Cardiac muscle cell (in vitro differentiated cells and primary cell): ENCODE measurements at places on chromosomes 2 and 18.
A peak's percentile ranks its signal among the peaks of the same experiment; 100 is the strongest.

GRCh38 chr18:22314420-22314819, 103.3 kb downstream of the CTAGE1 start:
- DNase-seq = no peak

DNA sequence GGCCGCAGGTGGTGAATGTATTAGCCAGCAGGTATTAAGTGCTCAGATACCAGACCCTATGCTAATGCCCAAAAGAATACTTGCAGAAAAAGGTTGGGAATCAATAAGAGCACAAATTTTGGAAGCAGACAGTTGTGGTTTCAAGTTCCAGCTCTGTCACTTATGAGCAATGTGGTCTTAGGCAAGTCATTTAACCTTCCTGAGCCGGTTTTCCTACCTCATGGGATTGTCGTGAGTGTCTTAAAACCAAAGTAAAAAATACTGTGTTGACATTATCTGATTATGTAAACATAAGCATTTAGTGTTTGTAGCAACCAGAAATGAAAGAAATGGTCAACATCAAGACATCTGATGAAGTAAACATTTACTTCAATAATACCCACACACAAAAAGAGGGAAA, 93.0 kb upstream of the CHST9 start:
- no peak for DNase-seq

DNA sequence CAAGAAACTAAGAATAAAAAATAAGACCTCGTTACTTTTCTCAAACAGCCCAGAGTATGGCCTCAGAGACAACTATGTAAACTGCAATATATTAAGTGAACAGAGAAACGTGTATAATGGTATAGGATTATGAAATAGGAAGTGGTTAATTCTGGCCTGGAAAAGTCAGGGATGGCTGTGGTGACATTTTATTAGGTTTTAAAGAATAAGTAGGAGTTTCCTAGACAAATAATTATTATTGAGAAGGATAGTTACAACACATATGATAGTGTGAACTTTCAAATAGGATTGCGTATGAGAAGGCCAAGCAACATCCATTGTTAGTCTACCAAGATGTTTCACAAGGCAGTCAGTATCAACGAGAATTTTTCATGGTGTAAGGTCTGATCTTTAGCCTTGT, 244.1 kb downstream of the LPIN1 start:
- no peak for DNase-seq

DNA sequence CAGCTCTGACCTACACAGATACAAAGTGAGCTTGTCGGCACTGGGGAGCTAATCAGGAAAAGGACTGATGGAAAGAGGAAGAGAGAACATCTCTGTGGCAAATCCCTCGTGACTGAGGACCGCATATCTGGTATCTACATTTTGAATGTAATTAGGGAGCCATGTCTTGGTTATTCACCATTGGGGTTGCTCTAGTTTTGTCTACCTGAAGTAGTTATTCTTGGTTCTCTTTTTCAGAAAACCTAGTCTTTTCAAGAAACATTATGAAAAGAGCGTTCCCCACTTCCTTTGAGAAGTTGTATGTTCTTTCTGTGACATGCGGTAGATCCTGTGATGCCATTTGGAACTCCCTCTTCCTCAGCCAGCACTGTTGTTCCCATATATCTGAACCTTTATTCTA, 104.4 kb downstream of the DOCK10 start:
- DNase-seq = no peak

DNA sequence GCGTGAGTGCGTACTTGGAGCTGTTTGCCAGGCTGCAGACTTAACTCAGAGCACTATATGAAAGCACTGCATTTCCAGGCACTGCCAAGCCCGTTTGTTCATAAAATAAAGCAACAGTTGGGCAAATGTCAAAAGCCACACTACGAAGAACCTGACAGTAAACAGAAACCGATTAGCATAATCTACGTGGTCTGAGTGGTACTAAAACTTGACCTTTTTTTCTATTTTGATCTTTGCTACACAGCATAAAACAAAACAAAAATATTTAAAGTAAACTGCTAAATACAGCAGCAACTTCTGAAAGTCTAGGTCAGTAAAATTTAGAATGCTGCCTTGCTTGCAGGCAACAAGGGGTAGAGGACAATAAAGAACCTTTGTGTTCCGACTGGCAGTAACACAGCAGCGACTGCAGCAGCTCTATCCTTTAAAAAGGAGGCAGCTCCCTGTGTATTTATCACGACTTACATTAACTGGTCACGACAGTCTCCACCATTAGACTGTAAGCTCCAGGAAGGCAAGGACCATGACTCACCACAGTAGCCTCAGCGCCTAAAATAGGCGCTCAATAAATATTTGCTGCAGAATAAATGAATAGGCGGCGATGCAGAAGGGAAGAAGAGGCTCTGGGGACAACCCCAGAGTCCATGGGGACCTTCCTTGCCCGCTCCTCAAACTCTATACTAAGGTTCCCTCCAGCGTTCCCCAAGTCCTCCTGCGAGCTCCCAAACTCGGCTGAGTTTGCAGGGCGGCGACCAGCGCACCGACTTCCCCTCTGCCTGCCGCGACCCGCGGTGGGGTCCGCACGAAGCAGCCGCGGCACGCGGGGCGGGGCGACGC, 902 bp downstream of the SS18 start:
- peak; percentile 18 for DNase-seq

- DNase-seq = peak; percentile 85
Measured at GRCh38 chr2:41869542-41870264, 178.1 kb upstream of the PKDCC start.

DNA sequence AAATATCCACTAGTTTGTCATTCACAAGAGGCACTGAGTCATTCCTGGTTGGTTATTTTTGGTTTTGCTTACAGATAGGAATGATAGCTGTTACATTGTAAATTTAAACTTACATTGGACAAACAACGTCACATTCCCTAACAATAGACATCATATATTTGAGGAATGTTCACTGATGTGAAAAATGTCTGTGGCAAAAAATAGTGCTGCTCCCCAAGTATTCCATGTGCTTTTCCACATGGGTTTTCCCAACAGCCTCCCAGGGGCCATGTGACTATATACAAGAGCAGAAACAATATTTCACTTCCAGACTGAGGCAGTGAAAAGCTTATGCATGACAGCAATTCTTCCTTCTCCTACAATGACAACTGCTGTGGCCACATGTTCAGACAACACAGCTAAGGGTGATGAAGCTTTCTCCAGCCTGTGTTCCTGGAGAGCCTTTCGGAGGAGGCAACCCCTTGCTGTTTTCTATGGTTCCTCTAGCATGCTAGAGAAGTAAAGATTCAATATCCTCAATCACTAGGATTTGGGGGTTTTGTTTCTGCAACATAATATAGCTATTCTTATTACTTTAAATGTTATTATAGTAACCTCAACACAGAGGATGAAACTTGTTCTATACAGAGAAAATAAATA, 202.7 kb downstream of the PTH2R start:
- no peak for DNase-seq

DNA sequence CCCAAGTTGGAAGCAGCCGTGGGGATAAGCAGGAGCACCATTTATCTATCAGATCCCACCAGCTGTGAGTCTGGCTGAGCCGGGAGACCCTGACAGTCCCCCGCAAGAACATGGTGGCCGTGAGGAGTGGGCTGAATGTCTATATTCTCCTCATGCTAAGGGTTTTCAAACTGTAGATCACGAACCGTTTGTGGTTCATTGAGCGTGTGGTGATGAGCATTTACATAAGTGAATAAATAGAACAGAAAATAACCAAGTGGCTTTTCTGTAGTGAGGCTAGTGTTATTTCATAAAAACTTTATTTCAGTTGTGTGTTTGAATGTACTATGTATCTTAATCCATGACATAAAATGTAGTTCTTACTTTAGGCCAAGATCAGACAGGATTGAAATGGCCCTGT, 190.2 kb upstream of the APCDD1 start:
- DNase-seq = no peak

DNA sequence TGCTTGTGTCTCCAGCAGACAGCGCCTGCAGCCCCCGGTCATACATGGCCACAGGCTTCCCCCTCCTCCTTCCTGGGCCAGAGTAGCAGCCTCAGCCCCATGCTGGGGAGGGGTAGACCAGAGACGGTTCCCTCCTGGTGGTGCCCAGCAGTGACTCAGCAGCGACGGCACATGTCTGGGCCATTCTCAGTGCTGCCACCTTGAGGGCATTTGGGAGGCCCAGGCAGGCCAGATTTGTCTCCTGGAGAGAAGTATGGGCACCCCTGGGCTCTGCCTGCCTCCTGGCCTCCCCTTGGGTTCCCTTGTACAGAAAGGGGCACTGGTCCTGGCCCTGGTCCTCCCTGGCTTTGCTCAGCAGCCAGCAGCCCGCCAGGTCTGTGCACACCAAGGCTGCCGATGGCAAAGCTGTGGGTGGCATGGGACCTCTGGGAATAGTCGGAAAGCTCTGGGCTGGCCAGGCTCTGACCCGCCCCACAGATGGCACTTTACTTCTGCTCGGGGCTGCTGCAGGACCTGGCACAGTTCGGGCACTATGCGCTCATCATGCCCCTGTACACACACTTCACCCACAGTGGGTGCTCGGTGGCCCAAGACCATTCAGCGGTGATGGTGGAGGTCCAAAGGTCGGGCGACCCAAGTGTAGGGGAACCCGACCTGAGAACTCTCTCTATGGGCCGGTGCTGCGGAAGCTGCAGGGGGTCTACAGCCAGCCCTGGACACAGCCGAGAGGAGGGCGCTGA, 11.4 kb upstream of the ALPI start:
- DNase-seq = peak; percentile 61

DNA sequence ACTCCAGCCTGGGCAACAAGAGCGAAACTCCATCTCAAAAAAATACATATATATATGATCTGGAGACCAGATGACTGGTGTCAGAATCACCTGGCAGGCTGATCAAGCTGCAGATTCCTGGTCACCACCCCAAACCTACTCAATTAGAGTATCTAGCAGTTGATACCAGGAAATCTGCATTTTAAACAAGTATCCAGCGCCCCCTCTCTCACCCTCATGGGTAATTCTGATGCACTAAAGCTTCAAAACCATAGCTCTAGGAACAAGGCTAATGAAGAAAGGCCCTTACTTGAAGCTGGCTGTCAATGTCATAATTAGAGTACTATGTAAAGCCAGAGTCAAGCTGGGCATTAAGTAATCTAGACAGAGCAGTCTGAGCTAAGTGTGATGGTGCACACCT, 25.0 kb upstream of the PCBP1 start:
- DNase-seq = no peak

DNA sequence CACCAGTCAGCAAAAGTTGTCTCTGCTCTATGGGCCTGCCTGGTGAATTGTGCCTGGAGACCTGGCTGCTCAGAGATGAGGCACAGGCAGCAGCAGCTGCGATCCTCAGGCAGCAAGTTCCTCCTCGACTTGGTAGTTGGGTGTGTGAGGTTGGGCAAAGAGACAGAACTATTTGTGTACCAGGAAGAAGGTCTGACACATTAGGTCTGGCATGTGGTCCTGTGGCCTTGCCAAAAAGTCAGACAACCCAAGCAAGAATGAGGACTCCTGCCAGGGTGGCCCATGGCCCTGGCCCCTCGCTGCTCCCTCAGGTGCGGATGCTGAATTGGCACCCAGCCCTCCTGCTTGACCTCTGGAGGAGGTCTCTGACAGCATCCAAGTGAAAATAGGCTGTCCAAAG, 192.7 kb downstream of the DYSF start:
- no peak for DNase-seq

DNA sequence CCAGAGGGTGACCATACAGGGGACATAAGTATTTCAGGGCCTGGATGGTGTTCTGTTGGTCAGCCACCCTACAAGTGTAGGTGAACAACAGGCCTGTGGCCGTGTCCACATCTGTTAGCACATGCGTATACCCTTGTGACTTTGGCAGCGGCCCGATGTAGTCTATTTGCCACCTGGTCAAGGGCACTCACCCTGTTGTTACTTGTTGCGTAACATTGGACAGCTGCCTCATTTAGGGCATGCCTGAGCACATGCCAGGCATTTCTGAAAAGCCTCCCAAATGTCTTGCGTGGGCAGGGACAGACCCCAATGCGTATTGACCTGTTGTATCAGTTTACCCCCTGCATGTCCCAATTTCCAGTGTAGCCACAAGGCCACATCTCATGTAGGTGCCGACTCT, 235.0 kb downstream of the MBD5 start:
- no peak for DNase-seq

DNA sequence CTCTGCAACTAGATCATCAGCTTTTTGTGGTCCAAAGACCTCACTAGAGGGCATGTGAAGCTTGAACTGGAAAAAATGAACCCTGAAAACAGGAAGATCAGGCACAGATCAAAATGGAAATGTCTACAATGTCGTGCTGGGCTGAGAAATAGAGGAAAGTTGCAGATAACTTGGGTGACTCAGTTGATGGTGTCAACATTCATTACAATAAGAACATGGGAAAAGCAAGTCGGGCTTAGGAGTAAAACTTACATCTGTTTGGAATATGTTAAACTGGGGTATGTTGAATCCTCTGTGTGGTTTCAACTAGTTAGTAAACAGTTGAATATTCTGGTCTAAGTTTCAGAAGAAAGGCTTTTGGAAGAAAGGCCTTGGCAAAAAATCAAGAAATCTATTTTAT, 940.4 kb downstream of the ERBB4 start:
- no peak for DNase-seq

- DNase-seq = no peak
Measured at GRCh38 chr2:106140913-106141312, 53.2 kb downstream of the UXS1 start.

DNA sequence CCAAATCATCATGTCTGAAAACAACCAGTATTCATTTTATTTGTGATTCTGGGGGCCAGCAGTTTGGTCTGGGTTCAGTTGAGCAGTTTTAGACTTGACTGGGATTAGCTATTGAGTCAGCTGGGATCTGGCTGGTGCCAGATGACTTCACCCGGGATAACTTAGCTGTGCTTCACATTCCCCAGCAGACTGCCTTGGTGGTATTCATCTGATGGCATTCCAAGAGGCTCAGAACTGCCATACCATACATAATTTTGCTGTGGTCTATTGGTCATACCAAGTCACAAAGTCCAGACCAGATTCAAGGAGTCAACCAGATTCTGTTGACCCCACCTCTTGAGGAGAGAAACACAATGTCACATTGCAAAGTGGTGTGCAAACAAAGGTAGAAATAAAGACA, 7.8 kb upstream of the FSHR start:
- DNase-seq = no peak

DNA sequence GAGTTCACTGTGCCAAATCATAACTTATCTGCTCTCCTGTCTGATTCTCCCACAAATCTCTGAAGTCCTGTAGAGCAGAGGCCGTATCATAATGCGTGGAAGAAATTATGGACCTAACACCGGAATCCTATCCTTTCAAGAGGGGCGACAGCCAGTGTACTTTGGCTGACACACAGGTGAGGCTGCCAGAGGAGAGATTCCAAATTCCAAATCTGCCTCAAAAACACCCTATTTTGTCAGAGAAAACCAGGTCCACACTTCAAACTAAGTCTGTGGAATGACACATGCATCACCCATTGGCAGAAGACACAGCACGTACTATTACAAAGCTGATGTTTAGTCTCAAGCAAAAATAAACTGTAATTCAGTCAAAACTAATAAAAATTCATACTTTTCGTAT, 139.2 kb upstream of the PID1 start:
- no peak for DNase-seq
